ENCODE measurements at places on chromosomes 5 and 9.

GRCh38 chr9:131094622-131095021 is 1.7 kb upstream of the AIF1L start:
- DNase-seq, result no peak

DNA sequence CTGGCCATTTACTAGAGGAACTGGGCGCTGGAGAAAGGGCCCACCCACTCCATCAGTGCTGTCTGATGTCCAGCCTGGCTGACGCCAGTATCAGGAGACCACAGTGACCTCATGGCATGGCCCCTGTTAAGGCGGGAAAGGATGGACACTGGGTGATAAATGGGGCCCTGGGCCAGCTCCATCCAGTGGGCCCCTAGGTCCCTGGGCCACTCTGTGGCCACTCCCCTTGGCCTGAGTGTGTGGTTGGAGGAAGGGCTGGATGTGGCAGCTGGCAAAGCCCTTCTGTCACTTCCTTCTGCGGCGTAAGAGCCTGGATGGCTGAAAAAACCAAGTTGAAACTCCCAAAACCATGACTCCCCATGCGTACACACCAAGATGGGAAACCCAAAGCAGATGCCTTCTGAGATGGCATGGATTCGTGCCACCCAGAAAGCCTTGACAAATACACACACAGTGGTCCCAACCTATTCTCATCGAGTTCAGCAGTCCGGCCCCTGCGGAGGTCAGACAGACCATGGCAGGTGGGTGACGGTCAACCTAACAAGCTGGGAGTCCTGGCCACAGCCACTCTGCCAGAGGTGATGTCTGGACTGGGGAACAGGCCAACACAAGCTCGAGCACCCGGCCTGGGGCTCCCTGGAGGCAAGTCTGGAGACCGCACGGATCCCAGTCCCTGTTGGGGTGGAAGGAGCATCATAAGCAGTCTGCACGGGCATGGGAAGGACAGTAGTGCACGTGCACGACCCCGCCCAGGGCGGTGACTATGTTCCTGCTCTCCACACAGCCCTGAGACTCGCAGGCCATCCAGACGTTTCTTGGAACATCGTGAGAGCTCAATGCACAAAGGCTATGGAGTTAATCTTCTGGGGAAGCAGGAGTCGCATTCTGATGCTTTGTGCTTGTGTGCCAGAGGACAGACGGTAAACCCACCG is 45.2 kb upstream of the NOTCH1 start:
- no peak for DNase-seq

DNA sequence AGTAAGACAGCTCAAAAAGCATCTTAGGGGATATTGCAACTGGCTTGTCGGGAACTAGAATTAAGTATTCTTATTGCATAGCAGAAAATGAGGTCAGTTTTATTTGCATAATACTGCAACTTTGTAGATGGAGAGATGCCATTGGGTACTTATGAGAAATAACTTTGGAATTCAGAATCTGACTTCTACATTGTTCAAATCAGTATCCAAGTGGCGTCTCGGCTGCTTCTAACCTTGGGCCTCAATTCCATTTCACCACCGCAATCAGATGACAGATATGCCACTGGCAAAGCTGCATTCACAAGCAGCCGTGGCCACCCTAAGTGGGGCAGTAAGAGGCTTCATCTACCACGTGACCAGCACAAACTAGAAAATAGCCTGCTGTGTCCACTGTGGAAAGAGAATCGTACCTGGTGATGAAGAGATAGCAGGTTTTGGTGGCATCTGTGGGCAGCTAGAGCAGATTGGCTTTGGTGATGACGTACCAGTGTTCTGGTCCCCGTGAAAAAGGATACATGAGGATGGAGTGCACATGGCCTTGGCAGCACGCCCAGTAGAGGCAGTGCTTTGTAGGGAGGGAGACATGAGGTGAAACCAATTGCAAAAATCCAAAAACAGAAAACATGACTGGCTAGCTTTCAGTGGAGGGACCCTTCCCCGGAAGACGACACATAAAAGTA is 116.6 kb downstream of the KLHL3 start:
- DNase-seq, result peak; percentile 70

- peak; percentile 71 for DNase-seq
These were observed 97.1 kb downstream of the ENTREP1 start for GRCh38 chr9:69421908-69422801.

GRCh38 chr9:6984941-6985578 is 227.3 kb downstream of the KDM4C start:
- no peak for DNase-seq

GRCh38 chr5:78922879-78923621 is 62.1 kb downstream of the ARSB start:
- DNase-seq, result no peak

DNA sequence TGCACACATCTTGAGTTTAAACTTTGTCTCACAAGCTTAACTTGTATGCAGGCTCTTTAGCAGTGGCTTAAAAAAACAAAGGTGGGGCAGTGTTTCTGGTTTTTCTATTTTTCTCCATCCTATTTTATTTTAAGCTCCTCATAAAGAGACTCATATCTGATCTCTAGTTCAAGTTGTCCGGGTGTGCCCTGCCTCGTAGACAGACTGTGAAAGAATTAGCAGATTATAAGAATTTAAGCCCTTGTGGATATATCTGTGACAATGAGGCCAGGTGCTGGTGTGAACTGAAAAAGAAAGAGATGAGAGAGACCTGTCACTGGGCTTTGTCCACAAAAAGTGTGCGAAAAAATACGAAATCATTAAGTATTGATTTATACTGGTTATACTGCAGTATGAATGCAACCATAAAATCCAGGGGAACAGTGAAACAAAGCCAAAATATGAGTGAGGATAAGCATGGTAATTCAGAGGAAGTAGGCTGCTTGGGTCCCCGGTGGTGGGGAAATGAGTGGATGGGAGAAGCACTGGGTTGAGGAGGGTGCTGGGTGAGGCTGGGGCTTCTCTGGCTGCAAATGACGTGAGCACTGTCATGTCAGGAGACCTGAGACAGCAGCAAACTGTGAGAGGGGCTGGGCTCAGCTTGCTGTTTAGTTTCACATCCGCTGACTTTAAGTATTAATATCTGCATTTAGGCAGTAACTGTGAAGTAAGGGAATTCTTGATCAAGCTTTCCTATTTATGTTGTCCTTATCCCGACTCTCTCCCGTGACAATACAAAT is 179.7 kb upstream of the ANKRD55 start:
- no peak for DNase-seq

DNA sequence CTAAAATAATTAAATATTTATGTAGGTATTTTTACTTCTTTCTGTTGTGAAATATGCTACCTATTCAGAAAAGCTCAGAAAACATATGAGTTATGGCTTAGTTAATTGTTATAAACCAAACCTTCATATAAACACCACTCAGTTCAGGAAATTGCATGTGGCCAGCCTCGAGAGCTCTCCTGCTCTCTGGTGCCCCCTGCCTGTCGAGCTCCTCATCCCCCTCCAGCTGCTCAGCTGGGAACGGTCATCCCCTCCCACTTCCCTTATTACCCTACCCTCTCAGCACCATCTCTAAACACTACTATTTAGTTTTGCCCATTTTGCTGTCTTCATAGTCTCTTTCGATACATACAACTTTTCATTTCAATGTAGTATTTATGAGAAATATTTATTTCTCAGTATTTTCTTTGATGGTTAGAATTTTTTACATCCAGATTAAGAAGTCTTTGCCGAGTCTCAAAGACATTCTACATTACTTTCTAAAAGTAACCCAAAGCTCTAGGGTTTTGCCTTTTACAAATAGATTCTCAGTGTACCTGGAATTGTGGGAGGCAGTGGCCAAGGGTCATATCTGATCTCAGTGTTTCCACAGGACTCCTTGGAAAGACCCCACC is 51.2 kb upstream of the SEMA4D start:
- peak; percentile 71 for DNase-seq

DNA sequence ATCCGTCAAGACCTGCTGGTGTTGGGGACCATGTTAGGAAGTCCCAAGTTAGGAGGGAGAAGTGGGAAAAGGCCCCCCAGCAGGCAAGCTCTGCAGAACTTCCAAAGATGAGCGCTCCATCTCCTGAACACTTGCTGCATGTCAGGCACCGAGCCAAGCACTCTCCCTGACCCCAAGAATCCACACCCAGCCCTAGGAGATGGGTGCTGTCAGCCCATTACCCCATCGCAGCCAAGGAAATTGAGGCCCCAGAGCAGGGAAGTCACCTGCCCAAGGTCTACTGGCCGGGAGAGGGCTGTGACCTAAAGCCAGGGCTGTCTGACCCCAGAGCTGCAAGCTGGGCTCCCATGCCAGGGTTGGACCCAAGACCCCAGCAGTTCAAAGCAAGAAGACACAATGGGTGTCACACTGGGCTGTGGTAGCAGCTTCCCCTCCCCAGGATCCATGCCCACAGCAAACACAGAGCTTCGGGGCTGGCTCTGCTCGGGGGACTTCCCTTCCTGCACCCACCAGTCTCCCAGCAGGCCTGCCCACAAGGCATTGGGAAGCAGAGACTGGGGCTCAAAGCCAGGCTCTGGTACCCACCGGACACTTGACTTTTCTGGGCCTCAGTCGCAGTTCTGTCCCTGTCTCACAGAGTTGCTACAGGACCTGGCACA is 13.5 kb downstream of the EEIG1 start:
- DNase-seq, result no peak

GRCh38 chr9:75133396-75133795 is 45.1 kb downstream of the OSTF1 start:
- no peak for DNase-seq

GRCh38 chr9:124440786-124441185 is 9.5 kb upstream of the ADGRD2 start:
- DNase-seq, result no peak

GRCh38 chr5:120199559-120199958 is 264.5 kb upstream of the PRR16 start:
- no peak for DNase-seq

GRCh38 chr5:181245427-181246275 is 1.9 kb upstream of the RACK1 start:
- no peak for DNase-seq

- no peak for DNase-seq
These were observed 147.2 kb downstream of the PCSK5 start for GRCh38 chr9:76037587-76038225.

- DNase-seq, result no peak
These were observed 703 bp downstream of the FAM120AOS start for GRCh38 chr9:93452710-93453046.

GRCh38 chr9:134056483-134057306 is 11.1 kb downstream of the BRD3 start:
- DNase-seq, result no peak

DNA sequence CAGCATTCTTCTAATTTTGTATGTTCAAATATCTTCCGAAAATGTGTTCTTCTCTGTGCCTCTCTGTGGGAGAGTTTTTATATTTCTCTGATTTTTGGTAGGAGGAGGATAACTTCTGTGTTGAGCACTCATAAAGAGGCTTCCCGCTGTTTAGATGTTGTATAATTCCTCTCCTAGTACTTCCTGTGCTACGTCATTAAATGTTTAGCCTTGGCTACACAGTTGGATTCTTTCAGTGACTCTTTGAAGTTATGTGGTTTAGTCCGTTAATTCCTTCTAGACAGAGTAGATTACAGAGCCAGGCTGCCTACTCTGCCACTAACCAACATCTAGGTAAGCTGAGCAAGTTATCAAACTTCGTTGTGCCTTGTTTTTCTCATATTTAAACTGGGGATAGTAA is 302.6 kb downstream of the OSTF1 start:
- no peak for DNase-seq

- DNase-seq, result no peak
These were observed 41.9 kb downstream of the LIX1 start for GRCh38 chr5:97100476-97100875.

DNA sequence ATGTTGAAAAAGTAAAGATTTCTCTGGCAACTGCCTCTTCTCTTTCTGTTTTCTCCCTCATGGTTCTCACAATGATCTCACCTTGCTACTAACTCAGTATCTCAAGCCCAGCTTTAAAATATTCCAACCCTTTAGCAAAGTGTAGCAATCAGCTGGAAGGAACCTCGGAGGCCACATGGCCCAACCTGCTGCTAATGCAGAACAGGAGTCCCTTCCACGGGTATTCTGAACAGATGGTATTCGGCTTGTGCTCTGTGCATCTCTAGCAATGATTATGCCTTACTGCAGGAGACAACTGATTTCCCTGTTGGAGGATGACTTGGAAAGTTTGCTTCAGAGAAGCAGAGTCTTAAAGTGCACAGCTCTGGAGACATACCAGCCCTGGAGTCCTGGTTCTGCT is 151.8 kb upstream of the PPP1R2B start:
- DNase-seq, result no peak

- DNase-seq, result no peak
These were observed 25.9 kb upstream of the ANKRD55 start for GRCh38 chr5:56259002-56259511.

- peak; percentile 93 for DNase-seq
These were observed at the start of gene GTF3C5 for GRCh38 chr9:133030317-133031129. TSS of gene GTF3C5 (plus strand) at chr9:133030997. CDS start at chr9:133031012, 15 bp downstream.

- no peak for DNase-seq
These were observed 559.9 kb downstream of the PSAT1 start for GRCh38 chr9:78856781-78857180.

GRCh38 chr5:80654391-80655230 is at the start of the genes DHFR and MSH3:
TSS of gene DHFR (minus strand) at chr5:80654983. CDS start at chr5:80654489, 494 bp downstream.
TSS of gene MSH3 (plus strand) at chr5:80654652. CDS start at chr5:80654728, 76 bp downstream.
- DNase-seq, result peak; percentile 48

DNA sequence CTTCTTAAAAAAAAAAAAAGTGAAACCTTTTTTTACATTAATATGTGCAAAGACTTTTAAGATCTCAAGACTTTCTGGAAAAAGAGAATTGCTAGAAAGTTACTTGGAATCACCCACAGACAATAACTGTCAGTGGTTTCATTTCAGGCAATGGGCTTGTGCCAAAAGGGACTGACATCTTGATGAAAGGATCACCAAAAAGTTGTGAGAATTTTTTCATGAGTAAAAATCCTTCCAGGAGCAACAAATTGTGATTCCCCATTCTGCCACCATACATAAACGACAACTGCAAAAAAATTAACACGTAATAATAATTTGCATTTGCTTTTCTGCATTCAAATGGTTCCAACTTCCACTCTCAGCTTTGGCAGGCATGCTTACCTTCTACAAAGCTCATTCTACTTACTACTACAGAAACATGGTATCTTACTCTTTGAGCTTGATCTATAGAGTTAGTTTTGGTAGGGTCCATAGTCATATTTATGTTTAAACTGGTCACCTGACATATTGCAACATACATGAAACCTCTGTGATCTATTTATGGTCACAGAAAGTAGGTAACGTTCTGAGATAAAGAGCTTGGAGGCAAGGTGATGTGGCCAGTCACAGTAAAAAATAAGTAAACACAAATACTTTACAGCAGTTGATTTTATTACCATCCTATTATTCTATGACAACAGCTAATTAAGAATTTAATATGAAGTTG is 3.0 kb downstream of the NREP start:
- DNase-seq, result no peak

GRCh38 chr5:14179446-14179845 is 36.3 kb downstream of the TRIO start:
- no peak for DNase-seq

GRCh38 chr9:93380410-93381060 is 71.0 kb upstream of the FAM120A start:
- DNase-seq, result no peak
